Activated T-helper 1 cell treated with anti-CD3 and anti-CD28 coated beads, Interleukin-2, amount 50 U/mL, for 16 hours (primary cell): ENCODE measurements at places on chromosomes 6 and 20.

- DNase-seq: no peak
These were observed 109.6 kb upstream of the BACH2 start for GRCh38 chr6:90406142-90406794.

- no peak for DNase-seq
These were observed 112.6 kb upstream of the SPTLC3 start for GRCh38 chr20:12896180-12896579.

DNA sequence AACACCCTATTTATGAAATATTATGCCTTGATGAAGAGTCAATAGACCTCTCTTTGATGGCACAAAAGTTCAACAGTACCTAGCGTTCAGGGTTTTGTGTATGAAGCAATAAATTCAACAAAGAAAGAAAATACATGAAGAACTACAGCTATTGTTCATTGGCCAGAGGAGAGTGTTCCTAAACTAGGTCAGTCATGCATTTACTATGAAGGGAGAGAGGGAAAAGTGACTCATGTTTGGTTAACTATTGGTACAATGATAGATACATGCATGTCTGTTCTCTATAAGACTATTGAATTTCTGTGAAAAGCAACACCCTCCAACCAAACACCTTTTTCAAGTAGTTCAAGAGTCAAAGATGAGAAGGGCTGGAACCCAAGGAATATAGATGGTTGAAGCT lies 50.7 kb downstream of the CLIC5 start:
- no peak for DNase-seq

DNA sequence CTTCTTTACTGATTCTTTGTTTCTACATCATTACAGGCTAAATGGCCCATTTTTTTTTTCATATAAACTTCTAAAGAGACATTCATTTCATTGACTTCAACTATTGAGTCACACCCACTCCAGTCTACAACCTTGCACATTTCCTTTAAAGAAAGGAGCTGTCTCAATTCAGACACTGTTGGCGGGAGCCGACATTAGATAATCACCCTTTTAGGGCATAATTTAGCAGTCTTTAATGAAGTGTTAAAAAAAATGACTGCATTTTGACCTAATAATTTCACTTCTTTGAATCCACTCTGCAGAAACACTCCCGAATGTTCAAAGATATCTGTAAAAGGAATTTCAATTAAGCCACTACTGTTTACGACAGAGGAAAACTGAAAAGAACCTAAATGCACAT lies 1.5 kb downstream of the EPM2A start:
- DNase-seq: no peak

GRCh38 chr6:49110916-49111315 lies 352.1 kb downstream of the MMUT start:
- DNase-seq: no peak

DNA sequence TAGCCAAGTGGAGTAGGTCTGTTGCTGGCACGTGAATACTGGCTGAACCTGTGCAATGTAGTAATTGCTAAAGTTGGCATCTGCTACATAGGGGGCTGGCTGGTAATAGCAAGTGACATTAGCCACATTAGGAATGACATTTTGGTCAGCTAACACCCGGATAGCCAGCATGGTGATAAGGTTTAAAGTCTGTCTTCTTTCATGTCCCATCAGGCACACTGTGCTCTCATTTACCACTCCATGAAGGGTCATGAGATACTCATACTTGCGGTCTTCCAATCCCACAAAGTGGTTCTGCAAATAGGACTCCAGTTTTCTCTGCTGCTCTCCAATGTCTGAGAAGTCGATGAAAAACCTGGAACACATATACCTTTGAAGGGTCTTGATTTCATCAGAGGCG lies 2.8 kb downstream of the TENT5A start:
- no peak for DNase-seq

- peak; percentile 4 for DNase-seq
These were observed 51.9 kb upstream of the SLC22A16 start for GRCh38 chr6:110528101-110528929.

DNA sequence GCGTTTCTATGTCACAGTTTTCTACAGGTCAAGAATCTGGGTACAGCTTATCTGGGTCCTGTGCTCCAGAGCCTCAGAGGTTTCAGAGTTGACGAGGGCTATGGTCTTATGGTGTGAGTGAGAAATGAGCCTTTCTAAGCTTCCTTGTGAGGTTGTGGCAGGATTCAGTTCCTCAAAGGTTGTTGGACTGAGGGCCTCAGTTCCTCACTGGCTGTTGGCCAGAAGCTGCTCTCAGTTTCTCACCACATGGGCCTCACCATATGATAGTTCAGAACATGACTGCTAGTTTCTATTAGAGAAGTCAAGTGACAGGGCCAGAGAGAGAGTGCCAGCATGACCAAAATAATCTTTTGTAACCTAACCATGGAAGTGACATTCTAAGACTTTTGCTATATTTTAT lies 96.1 kb downstream of the NUS1 start:
- no peak for DNase-seq

DNA sequence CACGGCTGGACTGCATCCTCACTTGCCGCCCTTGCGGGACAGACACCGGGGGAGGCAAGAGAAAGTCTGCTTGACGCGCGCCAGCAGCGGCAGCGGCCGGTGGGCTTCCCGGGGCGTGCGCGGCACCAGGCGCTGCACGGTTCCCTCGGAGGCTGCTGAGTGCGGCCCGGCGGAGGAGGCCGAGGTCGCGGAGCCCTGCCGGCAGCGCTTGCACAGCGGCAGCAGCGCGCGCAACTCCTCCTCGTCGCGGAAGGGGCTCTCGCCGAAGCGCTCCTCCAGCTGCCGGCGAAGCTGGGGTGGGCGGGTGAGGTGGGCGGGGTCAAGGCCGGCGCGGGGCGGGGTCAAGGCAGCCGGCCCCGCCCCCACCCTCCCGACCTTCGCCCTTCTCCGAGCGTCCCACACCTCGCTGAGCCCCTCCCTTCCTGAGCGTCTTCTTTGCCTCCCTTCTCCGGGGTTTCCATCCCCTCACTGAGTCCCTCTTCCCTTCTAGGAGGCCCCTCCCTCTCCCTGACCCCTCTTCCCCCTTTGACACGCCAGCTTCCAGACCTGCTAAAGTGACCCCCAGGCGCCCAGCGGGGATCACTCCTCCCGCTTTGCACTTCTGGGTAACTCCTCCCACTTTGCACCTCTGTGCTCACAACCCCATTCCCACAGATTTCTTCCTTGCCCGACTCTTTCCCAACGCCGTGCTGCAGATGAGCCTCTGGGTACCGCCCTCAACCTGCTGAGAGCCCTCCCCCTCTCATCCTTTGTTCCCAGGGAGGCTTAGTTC lies 8.8 kb downstream of the DUSP15 start:
- peak; percentile 50 for DNase-seq

DNA sequence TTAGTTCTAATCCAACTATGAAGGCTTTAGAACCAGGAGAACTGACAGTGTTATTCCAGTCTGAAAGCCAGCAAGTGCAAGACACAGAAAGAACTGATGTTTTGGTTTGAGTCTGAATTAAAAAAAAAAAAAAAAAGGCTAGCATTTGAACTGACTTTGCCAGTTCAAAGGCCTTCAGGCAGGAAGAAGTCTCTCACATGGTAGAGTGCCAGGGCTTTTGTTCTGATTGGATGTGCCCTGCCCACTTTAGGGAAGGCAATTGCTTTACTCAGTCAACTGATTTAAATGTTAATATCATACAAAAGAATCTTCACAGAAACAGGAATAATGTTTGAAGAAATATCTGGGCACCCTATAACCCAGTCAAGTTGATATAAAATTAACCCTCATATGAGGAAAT lies 212.2 kb downstream of the HIVEP2 start:
- DNase-seq: no peak

GRCh38 chr6:117718895-117719294 lies 43.6 kb downstream of the NUS1 start:
- no peak for DNase-seq

GRCh38 chr20:33673410-33674293 lies 576 bp downstream of the NECAB3 start:
- no peak for DNase-seq

DNA sequence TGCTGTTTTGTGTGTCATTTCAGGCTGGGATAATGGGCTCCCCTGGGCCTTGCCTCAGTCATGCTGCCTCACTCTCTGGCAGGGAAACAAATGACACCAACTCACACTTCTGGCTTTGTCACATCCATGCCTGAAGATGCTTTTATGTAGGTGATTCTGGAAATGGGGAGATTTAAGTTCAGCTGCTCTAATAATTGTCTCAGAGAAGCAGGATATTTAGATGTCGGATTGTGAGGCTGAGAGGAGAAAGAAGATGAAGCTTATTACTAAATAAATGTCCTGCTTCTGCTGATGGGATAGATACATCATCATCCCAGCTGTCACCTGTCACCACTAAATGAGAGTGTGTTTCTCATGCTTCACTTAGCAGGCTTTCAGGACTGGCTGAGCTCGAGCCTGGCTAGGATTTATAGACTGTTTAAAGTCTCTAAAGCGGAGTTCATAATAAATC lies 480.2 kb upstream of the SPTLC3 start:
- DNase-seq: no peak

DNA sequence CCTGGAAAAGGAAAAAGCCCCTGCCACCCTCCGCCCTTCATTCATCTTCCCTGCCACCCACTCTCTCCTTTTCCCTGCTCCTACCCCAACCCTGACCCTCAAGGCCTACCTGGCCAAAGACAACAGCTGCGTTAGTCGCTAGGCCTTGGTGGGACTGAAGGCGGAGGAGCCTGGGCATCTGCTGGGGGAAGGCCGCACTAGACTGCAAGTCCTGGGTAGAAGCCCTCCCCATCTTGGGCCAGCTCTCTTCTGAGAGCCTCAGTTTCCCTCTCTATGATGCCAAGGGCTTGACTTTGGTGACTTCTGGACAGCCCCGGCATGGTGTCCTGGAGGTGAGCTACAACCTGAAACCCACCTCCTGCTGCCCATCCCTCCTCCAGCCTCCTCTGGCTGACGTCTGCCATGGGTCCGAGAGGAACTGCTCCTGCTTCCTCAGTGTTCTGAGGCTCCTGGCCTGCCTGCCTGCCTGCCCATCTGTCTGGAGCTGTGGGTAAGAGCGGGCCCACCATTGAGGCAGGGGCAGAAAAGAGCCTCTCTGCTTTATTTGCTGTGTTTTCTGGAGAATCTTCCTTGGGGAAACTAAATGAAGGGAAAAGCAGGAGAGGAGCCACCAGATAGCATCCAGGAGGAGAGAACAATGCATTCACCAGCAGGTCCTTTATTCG lies 7.5 kb upstream of the FOXC1 start:
- no peak for DNase-seq

DNA sequence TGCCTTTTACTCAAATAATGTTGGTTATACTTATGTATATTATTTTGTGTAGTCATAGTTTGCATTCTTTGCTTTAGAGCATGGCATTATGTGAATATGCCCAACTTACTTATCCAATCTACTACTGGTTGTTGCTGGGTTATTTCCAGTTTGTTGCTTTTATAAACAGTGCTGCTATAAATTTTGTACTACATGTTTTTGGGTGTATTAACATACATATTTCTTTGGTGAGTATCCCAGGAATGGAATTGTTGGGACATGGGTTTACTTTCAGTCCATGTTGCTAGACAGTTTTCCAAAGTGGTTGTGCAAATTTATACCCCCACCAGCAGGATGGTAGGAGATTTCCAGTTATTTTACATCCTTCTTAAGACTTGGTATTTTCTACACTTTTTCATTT lies 157.1 kb upstream of the THEMIS start:
- DNase-seq: no peak

- DNase-seq: peak; percentile 19
These were observed 2.0 kb downstream of the MYB start for GRCh38 chr6:135183002-135183531.

DNA sequence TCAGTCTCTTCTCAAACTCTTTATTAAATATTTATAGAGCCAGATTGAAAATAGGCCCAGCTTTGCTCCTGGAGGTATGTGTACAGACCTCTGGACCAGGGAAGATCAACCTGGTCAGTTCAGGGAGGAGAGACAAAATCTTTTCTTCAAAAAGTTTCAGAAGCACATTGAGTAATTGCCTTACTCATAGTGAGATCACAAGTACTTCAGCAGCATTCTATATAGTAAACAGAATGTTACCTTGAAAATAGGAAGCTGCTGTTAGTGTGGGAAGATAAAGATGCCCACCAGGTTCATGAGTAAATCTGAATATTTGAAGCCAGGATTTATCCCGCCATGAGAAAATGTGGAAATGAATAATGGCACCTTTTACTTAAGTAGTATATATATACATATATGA lies 665.9 kb upstream of the CITED2 start:
- no peak for DNase-seq
